ENCODE measurements at places on chromosomes 11 and 22.

GRCh38 chr22:47091246-47091651 lies 328.8 kb downstream of the TBC1D22A start:
- no peak for DNase-seq

DNA sequence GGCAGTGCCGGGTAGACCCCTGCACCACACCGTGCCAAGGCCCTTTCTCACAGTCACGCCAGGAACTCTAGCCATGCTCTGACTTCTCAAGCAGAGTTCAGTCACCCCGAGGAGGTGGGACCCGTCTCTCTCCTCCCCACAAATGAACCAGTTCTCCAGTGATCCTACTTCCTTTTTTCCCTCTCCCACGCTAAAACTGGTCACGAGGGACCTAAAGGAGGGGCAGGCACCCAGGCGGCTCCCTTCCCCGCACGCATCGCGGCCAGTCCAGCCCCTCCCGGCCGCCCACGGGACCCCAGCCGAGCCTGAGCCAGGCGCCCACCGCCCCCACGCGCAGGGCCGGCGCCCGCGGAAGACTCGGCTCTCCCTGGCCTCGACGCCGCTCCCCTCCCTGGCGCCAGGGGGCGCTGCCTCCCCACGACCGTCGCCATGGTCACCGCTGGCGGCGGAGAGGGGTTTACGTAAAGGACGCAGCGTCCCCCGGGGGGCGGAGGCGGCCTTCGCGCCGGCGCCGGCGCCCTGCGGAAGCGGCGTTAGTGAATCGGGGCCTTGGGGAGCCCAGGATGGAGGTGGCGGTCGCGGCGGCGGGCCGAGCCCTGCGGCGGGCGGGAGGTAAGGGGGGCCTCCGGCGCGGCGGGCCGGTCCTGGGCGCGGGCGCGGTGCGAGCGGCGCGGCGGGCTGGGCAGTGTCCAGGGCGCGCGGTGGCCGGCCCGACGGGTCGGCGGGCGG lies at the start of gene DAGLA:
DAGLA (plus strand) TSS at position 499 of the 729 bp plus-strand sequence. CDS start 39,765 bp downstream, outside the sequence.
- DNase-seq, result peak; percentile 67

DNA sequence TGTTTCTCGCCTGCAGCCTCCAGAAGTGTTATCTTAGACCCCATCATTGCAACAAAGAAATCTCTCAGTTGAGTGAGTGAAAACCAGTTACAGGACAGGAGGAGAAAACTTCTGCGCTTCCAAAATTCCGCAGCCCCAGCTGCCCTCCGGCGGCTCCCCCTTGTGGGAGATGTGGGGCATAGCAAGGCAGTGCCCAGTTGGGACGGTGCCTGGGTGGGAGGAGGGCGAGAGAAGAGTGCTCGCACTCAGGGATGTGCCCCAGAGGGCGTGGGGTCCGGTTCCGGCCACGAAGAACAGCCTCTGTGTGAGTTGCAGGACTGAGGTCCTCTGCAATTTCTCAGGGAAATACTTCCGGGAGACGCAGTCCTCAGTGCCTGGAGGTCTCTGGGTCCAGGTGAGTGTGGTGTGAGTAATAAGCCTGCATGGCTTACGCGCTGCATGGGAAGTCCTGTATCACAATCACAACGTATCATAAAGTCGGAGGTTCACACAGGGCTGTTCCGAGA lies 87.0 kb upstream of the BLID start:
- peak; percentile 81 for DNase-seq

DNA sequence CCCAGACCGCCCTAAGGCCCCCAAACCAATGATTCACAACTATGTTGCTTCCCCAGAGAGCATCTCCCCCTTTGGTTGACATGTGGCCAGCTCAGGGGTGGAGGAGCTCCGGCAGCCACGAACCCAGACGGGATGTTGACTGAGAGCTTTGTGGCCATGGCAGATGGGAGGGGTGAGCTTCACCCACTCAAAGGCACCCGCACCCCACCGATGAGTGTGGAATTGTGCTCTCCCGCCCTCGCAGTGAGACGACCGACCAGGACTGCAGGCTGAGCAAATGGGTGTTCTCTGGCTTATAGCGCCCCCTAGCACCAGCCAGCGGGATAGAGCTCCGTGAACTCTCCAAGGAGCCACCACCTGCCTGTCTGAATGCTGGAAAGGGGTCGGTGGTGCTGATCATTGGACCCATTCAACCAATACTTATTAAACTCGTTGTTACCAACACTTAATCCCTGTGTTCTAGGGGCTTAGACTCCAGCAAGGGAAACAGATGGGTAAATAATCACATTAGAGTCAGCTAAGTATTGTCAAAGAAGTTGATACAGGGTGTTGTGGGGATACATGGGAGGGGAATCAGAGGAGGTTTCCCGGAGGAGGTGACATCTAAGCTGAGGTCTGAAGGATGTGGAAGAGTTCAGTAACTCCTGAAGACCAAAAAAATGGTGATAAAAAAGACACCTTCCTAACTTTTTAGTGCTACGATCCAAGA lies 4.5 kb upstream of the TIMP3 start:
- peak; percentile 47 for DNase-seq

GRCh38 chr11:67732045-67732787 lies 57.8 kb upstream of the ALDH3B2 start:
- no peak for DNase-seq

DNA sequence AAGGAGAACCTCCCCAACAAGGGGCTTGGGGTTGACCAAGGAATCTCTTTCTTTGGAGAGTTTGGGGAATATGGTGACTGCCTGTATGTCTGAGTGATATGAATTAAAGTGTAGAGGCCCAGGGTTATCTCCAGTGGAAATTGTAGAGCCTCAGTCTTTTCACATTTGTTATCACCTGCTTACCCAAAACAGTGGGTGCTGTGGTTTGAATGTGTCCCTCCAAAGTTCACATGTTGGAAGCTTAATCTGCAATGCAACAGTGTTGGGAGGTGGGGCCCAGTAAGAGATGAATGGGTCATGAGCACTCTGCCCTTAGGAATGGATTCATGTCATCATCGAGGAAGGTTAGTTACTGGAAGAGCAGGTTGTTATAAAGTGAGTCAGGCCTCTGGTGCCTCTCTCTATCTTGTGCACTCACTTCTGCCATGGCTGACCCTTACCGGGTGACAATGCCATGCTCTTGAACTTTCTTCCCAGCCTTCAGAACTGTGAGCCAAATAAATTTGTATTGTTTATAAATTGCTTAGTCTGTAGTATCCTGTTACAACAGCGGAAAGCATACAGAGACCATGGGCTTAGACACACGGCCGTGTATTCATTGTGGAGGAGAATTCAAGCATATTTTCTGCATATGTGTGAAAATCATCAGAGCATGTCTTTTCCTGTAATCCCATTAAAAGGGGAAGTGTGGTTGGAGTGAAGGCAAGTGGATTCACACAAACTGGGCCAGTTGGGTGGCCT lies 114.1 kb upstream of the TBCEL start:
- DNase-seq, result no peak

GRCh38 chr11:118818130-118818529 lies 27.2 kb upstream of the DDX6 start:
- DNase-seq, result no peak

DNA sequence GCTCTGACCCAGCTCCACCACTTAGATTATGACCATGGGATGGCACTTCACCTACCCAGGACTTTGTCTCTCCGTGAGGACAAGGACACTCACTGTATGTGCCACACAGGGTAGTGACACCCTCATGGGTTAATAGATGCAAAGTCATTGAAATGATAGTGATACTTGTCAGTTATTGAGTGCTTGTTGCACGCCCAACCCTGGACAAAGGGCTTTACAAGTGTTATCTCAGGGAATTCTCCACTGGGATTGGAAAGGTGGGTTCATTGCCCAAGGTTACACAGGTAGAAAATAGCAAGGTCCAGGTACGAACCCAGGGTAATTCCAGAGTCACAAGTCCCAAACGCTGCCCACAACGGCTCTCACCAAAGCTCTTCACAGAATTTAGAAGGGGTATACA lies 158.2 kb downstream of the TRIM29 start:
- no peak for DNase-seq

DNA sequence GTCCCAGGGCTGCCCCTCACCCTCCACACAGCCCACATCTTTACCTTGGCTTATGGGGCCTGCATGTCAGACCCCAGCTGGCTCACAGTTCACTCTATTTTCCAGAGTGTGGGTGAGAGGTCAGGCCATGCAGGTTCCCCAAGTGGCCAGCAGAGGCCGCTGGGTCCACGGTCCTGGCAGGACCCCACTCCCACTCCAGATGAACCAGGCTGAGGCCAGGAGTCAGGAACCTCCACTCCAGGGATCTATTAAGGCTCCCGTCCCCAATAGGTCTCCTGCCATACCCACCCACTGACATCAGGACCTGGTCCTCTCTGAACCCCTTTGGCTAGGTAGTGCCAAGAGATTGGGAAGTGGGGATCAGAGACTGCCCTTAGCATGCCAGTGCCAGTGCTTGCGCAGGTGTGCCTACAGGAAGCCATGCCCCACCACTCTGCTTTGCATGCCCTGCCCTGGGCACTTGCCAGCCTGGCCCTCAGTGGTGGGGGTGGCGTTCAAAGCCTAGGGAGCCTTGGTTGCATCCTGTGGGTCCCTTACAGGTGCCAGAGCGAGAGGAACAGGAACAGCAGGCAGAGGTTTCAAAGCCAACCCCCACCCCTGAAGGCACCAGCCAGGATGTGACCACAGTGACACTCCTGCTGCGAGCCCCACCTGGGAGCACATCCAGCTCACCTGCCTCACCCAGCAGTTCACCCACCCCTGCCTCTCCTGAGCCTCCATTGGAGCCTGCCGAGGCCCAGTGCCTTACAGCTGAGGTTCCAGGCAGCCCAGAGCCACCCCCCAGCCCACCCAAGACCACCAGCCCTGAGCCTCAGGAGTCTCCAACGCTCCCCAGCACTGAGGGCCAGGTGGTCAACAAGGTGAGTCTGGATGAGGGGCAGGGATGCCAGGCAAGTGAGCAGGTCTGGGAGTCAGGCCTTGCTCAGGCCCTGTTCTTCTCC lies 8.3 kb downstream of the SMTN start:
- peak; percentile 45 for DNase-seq

DNA sequence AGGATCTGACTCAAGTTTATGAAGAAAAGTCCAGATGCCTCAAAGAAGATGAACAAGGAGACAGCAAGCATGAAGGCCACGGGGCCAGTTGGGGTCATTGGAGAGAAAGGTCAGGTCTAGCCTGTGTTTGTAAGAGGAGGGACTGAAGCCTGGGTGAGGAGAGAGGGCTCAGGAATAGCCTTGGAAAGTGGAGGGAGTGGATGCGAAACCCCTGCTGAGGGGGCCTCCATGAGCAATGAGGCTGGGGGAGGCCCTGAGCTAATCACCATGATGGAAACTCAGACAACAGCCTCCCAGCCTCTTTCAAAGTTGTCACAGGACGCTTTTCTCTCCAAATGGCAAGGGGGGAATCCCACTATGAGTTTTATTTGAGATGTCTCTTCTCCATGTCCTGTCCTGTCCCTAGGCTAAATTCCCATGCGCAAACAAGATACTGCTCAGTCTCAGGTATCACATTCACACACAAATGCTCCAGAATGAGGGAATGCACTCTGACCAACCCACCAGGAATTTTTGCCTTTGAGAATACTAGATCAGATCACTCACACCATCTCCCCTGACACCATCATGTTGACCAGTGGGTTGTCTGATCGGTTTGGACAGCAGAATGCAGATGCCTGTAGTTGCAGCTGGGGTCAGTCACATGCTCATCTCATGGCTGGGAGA lies 51.3 kb upstream of the TOP3B start:
- DNase-seq, result no peak

DNA sequence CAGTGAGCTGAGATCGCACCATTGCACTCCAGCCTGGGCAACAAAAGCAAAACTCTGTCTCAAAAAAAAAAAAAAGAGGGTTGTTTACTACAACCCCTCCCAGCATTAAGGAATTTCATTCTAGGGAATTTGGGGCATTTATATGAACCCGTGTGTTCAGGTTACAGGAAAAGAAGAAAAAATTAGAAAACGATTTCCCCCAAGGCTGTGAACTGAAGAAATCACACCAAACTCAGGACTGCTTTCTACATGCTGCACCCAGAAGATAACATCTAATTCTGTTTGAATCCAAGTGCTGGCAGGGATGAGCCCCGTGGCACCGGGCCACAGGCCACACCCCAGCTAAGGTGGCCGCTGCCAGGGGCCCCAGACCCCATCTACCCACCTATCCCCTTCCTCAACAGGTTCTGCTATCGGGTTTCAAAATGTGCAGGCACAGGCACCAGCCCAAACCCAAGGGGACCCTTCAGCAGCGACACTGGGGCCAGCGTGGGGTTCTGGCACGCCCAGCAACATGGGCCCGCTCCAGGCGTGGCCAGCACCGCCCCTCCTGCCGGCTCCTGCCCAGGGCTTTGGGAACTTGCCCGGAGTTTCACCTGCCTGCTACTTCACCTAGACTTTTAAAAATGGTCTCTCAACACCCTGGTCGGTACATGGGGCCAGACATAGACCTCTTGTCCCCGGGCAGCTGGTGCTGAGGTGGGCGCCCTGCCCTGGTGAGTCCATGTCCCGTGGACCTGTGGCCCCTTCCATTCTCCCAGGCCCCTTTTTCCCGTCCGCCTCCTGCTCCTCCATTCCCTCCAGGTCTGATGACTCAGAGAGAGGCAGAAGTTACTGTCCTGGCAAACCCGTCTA lies 11.8 kb downstream of the CELSR1 start:
- DNase-seq, result no peak

DNA sequence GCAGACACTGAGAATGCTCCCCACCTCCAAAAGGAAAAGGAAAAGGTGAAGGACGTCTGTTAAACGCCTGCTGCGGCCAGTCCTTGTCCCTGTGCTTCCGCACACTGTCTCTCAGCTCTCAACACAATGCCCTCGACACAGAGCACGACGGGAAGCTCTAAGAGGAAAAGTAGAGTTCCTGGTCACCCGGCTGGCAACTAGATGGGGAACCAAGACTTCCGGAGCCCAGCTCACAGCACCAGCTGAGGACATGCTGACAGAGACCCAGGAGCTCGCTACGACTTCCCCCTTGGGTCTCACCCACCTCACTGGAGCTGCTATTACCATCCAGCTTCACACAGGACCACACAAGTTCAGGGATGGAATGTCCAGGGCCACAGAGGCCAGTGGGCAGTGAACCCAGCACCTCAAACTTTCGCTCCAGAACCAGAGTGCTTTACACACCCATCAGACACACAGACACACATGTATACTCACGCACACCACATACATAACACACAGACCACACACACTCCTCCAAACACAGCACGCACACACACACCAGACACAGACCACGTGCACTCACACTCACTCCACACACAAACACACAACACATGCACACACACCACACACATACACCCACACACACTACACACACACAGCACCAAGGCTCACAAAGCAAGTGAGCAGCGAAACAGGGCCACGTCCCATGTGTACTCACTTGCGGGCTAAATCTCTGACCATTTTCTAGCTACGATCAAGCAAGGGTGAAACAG lies 9.6 kb downstream of the SULT4A1 start:
- no peak for DNase-seq
